SK-N-MC (cell line): ENCODE measurements at places on chromosomes 5 and 9.

DNA sequence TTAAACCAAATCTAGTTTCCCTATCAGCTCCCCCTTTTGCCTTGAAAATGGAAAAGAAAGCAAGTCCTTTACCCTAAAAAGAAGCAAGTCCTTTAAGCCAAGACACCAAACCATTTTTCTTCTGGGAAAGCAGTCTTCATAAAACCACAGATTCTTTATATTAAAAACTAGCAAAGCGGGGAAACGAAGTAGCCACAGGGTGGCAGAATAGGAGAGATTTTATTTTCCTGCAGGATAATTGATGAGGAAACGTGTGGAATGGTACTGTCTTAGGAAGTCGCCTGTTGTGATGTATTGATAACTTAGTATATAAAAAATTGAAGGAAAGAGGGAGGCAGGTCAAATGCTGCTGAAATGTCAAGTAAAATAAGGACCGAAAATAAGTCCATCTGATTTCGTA, 41.1 kb downstream of the ZNF883 start:
- peak; percentile 0 for DNase-seq

DNA sequence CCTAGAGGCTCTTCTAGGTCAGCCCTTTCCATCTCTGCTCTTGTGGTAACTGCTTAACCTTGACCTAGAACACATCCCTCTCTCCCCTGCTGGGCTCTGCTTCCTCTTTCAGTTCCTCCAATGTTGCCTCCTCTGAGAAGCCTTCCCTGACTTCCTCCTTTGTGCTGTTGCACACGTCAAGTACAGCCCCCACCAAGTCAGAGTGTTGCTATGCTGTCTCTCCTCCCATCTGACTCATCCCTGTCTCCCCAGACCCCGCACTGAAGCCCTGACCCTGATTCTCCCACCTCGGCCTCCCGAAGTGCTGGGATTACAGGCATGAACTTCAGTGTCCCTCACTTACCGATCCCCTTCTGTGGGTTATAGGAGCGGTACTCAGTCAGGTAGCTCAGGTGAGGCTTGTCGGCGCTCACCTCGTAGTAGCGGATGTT, 10.4 kb upstream of the TRIM14 start:
- no peak for DNase-seq

- DNase-seq: no peak
These were observed 103.4 kb downstream of the MED10 start for GRCh38 chr5:6274846-6275543.

GRCh38 chr9:5440426-5440825, 2.7 kb upstream of the PLGRKT start:
- no peak for DNase-seq

DNA sequence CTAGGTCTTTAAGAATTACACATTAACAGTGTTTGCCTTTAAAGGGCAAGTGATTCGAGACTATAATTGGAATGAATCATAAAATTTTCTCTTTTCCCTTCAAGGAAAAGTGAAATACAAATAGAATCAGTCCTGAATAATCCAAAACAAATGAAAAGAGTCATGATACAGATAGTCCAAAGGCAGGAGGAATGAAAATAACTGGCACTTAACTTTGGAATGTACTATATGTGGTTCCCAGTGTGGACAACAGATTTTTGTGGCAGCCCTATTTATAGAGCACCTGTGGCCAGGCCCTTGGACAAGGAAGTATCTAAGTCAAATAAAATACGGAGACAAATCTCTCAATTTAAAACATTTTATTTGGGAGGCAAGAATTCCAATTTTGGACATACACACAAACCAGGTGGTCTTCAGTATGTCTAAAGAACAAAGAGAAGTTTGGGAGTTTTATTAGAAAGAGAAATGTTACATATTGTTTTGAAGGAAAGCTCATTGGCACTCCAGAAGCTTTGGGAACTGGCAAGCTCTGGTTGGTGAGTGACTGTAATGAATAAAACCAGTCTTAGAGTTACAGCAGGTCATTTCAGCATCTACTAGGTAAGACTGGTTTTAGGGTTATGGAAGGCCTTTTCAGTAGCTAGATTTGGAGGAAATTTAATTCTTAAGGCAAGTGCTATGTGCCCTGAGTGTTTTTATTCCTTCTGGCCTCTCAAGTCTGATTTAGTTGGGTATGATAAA, 116.0 kb upstream of the PAM start:
- DNase-seq: no peak
